ENCODE measurements at places on chromosomes 6 and 20. TPM values are rescaled to one million over a fixed set of nuclear protein-coding genes. Genes with fewer than 3 reads are reported as not detected.

- H3K4me1 ChIP-seq = no peaks in the 10 kb centered on the region
- no peaks in the 10 kb centered on the region for H3K36me3 ChIP-seq
- no peaks in the 10 kb centered on the region for H3K27me3 ChIP-seq
- no peak overlapping the region for H3K4me3 ChIP-seq
- DNase-seq = no peak
These were observed 121.4 kb downstream of the TBXT start for GRCh38 chr6:166046226-166046625.

- no peaks in the 10 kb centered on the region for H3K36me3 ChIP-seq
- DNase-seq = no peak
- H3K4me3 ChIP-seq = no peak overlapping the region
- no peaks in the 10 kb centered on the region for H3K27me3 ChIP-seq
- H3K4me1 ChIP-seq = peaks cover 14% of the 10 kb centered on the region
These were observed 9.8 kb downstream of the MAPK13 start for GRCh38 chr6:36139991-36140710.

GRCh38 chr6:42066156-42066675 is 15.9 kb downstream of the TAF8 start:
- no peak for DNase-seq
- H3K27ac ChIP-seq = no peak overlapping the region
- no peak overlapping the region for H3K4me3 ChIP-seq
- H3K36me3 ChIP-seq = peaks cover 96% of the 10 kb centered on the region
- no peaks in the 10 kb centered on the region for H3K27me3 ChIP-seq
- no peaks in the 10 kb centered on the region for H3K4me1 ChIP-seq

- H3K27ac ChIP-seq = no peak overlapping the region
- H3K4me3 ChIP-seq = no peak overlapping the region
- H3K4me1 ChIP-seq = peaks cover 19% of the 10 kb centered on the region
- no peaks in the 10 kb centered on the region for H3K27me3 ChIP-seq
These were observed 236.8 kb downstream of the ZFAND3 start for GRCh38 chr6:38056361-38056760.

DNA sequence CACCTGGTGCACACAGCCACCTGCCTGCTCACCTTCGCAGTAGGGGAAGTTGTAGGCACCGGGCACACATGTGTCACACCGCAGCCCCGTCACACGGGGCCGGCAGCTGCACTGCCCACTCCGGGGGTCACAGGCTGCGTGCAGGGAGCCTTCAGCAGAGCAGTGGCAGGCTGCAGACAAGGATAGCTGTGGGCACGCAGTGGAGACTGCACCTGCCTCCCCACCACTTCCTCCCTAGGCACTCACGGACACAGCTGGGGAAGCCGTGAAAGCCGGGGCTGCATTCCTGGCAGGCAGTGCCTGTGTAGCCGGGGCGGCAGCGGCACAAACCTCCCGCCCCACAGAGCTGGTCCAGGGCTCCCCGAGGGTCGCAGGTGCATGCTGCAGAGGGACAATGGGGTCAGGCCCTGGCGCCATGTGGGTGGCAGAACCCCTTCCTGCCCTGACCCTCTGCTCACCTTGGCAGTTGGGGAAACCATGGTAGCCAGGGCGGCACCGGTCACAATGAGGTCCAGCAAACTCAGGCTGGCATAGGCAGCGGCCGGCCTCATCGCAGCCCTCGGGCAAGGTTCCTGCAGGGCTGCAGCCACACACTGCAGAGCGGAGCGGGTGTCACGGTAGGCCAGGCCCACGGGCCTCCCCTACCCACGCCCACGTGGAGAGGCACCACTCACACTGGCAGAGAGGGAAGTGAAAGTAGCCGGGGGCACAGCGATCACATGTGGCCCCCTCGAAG is 29.4 kb downstream of the LAMA5 start:
- H3K4me3 ChIP-seq = no peak overlapping the region
- DNase-seq = peak; percentile 10
- no peaks in the 10 kb centered on the region for H3K4me1 ChIP-seq
- H3K36me3 ChIP-seq = no peaks in the 10 kb centered on the region
- H3K27me3 ChIP-seq = no peaks in the 10 kb centered on the region
- no peak overlapping the region for H3K27ac ChIP-seq

- no peaks in the 10 kb centered on the region for H3K4me1 ChIP-seq
- H3K27me3 ChIP-seq = no peaks in the 10 kb centered on the region
- H3K4me3 ChIP-seq = no peak overlapping the region
- H3K36me3 ChIP-seq = no peaks in the 10 kb centered on the region
These were observed 57.6 kb downstream of the IMPG1 start for GRCh38 chr6:76014626-76015530.

- no peak overlapping the region for H3K27ac ChIP-seq
- H3K4me3 ChIP-seq = no peak overlapping the region
- no peak for DNase-seq
- no peaks in the 10 kb centered on the region for H3K27me3 ChIP-seq
- peaks cover 6% of the 10 kb centered on the region for H3K4me1 ChIP-seq
These were observed 3.4 kb downstream of the MBOAT1 start for GRCh38 chr6:20208687-20209378.

DNA sequence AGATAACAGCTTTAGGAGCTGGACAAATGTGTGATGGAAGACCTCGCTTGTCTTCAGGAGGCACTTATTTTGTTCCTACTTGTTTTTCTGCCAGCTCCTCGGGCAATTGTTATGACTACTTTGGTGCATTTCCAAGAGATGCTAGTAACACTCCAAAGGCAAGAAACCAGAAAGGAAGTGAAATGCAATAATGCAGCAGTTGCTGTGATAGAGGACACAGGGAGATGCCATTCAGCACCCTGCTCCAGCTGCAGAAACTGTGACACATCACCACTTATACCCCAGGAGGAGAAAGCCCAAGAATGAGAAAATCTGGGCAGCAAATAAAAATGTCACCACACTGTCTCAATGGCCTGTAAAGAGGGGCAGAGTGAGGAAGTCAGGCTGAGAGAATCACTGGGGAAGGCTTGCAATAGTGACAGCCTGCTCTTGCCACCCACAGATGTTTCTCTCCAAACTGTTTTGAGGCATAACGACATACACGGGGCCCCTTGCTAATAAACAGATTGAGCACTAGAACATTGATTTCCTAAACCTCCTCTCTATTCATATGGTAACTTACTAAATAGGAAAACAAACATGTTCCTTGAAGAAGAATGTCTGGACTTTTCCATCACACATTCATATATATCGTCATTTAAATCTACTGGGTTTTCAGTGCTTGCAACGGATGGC is 231.0 kb upstream of the PRND start:
- H3K36me3 ChIP-seq = no peaks in the 10 kb centered on the region
- H3K27me3 ChIP-seq = no peaks in the 10 kb centered on the region
- H3K27ac ChIP-seq = no peak overlapping the region
- H3K4me3 ChIP-seq = no peak overlapping the region
- DNase-seq = no peak

DNA sequence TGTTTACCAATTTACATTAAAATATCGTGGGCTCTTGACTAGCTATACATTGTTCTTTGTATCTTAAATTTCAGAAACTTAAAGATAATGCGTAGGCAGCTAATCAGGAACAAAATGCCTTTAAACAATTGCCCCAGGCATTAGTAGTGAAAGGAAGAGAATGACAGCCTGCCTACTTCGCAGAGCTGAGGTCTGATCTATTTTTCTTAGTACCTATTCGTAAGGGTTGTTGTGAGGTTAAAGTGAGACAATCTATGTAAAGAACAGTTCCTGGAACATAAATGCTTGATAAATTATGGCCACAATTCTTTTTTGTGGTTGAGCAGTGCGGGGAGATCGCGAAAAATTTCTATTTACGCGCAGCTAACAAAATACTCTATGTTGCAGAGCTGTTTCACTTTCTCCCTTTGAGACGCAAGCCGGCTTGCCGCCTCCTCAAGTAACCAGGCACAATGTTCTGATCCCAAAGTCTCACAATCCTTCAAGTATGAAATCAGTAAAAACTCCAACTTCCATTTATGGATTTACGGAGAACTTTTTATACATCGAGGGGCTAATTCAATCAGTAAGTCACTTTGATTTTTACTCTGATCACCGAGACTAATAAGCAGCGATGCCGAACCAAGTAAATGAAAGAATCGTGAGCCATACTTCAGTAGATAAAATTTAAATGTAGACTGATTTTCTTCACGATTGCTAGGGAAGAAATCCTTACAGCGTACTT is 878 bp upstream of the PNRC1 start:
- H3K4me1 ChIP-seq = peaks cover 17% of the 10 kb centered on the region
- peak overlapping the region; percentile 100 for H3K27ac ChIP-seq
- H3K27me3 ChIP-seq = no peaks in the 10 kb centered on the region

- no peak overlapping the region for H3K4me3 ChIP-seq
- no peaks in the 10 kb centered on the region for H3K36me3 ChIP-seq
- H3K4me1 ChIP-seq = no peaks in the 10 kb centered on the region
- no peaks in the 10 kb centered on the region for H3K27me3 ChIP-seq
- no peak for DNase-seq
These were observed 95.6 kb downstream of the SNX5 start for GRCh38 chr20:17872959-17873358.

DNA sequence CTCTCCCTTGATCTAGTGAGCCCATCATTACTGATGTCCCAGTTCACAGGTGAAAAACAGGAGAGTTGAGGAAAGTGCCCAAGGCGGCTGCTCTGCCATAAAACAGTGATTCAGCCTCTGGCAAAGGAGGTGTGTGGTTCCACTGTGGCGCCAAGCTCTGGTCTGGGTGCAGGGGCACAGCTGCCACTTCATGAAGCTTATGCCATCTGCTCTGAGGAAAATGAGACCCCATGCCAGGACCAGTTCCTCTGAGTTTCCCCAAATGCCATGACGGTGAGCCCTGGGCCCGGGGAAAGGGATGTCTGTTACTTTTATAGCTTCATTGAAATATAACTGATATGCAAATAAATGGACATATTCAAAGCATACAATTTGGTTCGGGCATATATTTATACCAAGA is 33.7 kb upstream of the ZBP1 start:
- H3K4me1 ChIP-seq = peaks cover 2% of the 10 kb centered on the region
- DNase-seq = no peak
- H3K4me3 ChIP-seq = no peak overlapping the region
- peaks cover 25% of the 10 kb centered on the region for H3K36me3 ChIP-seq

DNA sequence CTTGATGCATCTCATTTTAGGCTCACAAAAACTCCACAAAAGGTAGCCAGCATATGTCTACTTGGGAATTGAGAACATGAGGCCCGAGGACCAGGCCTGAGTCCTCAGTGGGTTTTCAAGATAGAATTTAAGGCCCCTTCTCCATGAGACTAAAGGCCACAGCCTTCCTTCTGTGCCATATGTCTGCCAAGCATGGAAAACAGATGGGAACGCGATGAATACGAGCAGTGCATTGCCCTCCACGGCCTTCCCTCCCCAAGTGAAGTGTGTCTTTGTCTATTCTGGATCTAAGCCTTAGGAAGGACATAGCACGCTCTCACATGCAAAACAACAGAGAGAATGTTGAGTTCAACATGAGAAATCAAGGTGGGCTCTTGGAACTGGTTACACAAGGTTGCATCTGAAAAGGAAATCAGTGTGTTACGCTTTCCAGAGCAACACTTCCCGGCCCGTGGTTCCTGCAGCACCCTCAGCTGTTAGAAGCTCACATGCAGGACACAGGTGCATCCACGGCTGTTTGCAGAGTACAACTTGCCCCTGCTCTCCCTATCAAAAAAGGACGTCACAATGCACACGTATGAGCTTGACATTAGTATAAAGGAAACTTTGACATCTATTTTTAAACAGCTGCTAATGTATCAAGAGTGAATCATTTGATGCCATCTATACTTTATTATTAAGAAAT is 229.9 kb downstream of the NRN1 start:
- H3K27ac ChIP-seq = no peak overlapping the region
- no peaks in the 10 kb centered on the region for H3K4me1 ChIP-seq
- H3K27me3 ChIP-seq = no peaks in the 10 kb centered on the region
- H3K36me3 ChIP-seq = no peaks in the 10 kb centered on the region
- no peak overlapping the region for H3K4me3 ChIP-seq

GRCh38 chr20:34311118-34312023 is 8.2 kb upstream of the AHCY start:
- peak overlapping the region; percentile 1 for H3K4me3 ChIP-seq
- H3K27me3 ChIP-seq = peaks cover 4% of the 10 kb centered on the region
- no peak overlapping the region for H3K27ac ChIP-seq
- DNase-seq = no peak
- H3K4me1 ChIP-seq = peaks cover 5% of the 10 kb centered on the region

GRCh38 chr6:44373787-44374186 is 13.7 kb upstream of the CDC5L start:
- no peaks in the 10 kb centered on the region for H3K36me3 ChIP-seq
- H3K4me3 ChIP-seq = no peak overlapping the region

- DNase-seq = no peak
- peaks cover 10% of the 10 kb centered on the region for H3K4me1 ChIP-seq
- H3K36me3 ChIP-seq = no peaks in the 10 kb centered on the region
- H3K27ac ChIP-seq = no peak overlapping the region
These were observed 5.9 kb upstream of the MRS2 start for GRCh38 chr6:24396824-24397223.

GRCh38 chr6:104789770-104790190 is 69.9 kb downstream of the HACE1 start:
- H3K36me3 ChIP-seq = no peaks in the 10 kb centered on the region
- H3K27ac ChIP-seq = no peak overlapping the region
- no peaks in the 10 kb centered on the region for H3K27me3 ChIP-seq
- no peak overlapping the region for H3K4me3 ChIP-seq

- H3K36me3 ChIP-seq = no peaks in the 10 kb centered on the region
- DNase-seq = no peak
- H3K27ac ChIP-seq = no peak overlapping the region
- no peak overlapping the region for H3K4me3 ChIP-seq
These were observed 227.5 kb downstream of the ATXN1 start for GRCh38 chr6:16533721-16534136.

DNA sequence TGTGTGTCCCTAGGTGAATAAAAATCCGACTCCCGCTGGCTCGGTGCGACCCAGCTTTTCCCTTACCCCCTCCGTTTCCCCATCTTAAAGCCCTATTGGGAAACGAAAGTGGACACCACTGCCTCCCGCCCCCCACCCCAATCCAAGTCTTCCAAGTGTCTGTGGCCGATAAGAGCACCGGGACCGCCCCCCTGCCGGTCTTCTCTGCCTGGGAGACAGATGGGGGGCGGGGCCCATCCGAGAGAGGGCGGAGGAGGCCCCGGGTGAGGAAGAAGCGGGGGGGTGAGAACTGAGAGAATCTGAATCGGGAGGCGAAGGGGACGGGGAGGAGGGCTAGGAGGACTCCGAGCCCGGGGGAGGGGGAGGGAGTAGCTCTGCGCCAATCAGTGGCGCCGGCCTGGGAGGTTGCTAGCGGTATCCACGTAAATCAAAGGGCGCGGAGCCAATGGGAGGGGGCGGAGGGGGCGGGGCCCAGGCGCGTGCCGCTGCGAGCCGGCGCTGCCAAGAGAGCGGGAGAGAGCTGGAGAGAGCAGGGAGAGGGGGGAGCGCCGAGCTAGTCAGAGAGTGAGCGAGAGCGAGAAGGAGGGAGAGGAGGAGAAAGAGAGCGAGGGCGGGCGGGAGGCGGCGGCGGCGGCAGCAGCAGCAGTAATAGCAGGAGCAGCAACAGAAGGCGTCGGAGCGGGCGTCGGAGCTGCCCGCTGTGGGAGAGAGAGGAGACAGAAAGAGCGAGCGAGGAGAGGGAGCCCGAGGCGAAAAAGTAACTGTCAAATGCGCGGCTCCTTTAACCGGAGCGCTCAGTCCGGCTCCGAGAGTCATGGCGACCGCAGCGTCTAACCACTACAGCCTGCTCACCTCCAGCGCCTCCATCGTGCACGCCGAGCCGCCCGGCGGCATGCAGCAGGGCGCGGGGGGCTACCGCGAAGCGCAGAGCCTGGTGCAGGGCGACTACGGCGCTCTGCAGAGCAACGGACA is at the start of gene POU3F2:
Gene POU3F2, plus strand, starts transcription at position 515 of the 972 bp plus-strand sequence. Its CDS starts 300 bp downstream, at position 815.
- H3K4me3 ChIP-seq = peak within 1 kb of the TSS; percentile 69
- peaks cover 21% of the 10 kb centered on the region for H3K4me1 ChIP-seq
- no peak within 1 kb of the TSS for H3K27ac ChIP-seq
- no peak for DNase-seq
- H3K27me3 ChIP-seq = peaks cover 98% of the 10 kb centered on the region

The PRKN gene
- 1.5 TPM for polyA plus RNA-seq

The OR2H1 gene
- not detected for polyA plus RNA-seq

The IMPG1 gene
- polyA plus RNA-seq = not detected

The CST2 gene
- not detected for polyA plus RNA-seq

The PNPLA1 gene
- not detected for polyA plus RNA-seq

The LPIN3 gene
- 2.0 TPM for polyA plus RNA-seq

The VPS16 gene
- polyA plus RNA-seq = 17.1 TPM

The DSE gene
- 3.2 TPM for polyA plus RNA-seq

Measured in psoas muscle (tissue), 8 donors.